T-helper 2 cell (primary cell): ENCODE measurements at places on chromosomes 16 and 17.

- no peak for DNase-seq
These were observed 12.8 kb downstream of the KIF18B start for GRCh38 chr17:44934745-44935105.

GRCh38 chr16:76946879-76947278 is 244.1 kb upstream of the MON1B start:
- DNase-seq, result no peak

DNA sequence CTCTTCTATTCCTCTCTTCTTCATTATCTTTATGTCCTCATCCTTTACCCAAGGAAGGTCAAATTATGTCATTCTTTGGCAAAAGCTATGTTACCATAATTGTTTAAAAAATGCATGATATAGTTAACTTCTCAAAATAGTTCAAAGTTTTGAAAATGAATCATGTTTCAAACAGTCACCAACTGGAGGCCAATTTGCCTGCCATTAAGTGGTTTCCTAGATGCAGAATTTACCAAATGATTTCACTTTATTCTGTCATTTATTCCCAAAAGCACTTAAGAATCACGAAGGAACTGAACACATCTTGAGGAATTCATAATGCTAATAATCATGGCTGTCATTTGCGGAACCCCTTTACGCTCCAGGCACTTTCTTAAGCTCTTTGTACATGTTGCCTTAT is 190.9 kb upstream of the CDH11 start:
- no peak for DNase-seq

DNA sequence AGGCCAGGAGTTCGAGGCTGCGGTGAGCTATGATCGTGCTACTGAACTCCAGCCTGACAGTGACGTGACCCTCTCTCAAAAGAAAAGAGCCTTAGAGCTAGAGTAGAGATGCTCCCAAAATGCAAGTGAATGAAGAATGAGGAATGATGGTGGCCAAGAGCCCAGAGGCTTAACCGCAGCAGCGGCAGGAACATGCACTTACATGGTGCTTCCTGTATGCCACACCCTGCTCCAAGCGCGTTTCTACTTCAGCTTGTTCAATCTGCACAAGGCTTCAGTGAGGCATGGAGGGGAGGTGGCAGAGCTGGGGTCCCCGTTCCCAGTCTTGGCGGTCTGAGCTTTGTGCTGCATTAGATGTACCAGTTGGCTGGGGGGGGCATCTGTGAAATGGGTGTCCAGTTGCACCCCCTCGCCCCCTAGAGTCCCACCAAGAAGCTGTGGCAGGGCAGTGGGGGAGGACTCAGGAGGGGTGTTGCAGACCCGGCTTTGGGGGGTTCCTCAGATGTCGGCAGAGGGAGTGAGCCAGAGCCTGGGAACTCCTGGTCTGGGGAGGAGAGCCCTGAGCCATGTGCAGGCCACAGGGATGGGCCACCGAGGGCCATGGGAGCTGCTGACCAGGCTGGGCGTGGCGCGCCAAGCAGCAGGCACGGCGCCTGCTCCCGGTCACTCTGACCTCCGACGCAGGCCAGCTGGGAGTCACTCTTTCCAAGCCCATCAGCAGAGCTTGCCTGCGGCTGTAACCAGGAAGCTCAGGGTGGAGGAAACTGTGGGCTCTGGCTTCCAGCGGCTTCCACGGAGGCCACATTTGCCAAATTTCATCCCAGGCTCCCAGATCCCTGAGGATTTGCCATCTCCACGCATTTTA is 260.1 kb downstream of the PARN start:
- no peak for DNase-seq

- no peak for DNase-seq
These were observed 2.8 kb downstream of the UBTF start for GRCh38 chr17:44216694-44217093.

GRCh38 chr17:79202480-79202879 is 127.9 kb downstream of the ENGASE start:
- DNase-seq, result no peak

GRCh38 chr16:86428729-86429517 is 81.4 kb upstream of the FOXF1 start:
- no peak for DNase-seq

GRCh38 chr16:58502217-58502921 is 2.4 kb downstream of the NDRG4 start:
- no peak for DNase-seq

DNA sequence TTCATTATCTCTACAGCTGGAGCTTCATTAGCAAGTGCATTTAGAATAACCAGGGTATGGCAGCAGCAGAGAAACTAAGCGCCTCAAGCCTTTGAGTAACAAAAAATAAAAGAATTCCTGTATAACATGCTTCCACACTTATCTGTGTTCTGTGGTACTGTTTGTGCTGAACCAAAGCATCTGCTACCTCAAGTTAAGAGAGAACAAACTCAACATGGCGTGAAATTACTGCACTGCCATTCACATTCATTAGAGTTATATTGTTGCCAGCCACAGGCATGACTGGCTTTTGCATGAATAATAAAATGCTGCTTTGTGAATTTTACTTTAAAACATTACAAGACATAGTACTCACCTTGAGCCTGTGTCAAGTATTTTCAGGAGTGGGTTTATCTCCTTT is 76.6 kb downstream of the NLK start:
- DNase-seq, result no peak

GRCh38 chr17:43880420-43880991 is 26.8 kb downstream of the MPP2 start:
- DNase-seq, result peak; percentile 31

GRCh38 chr16:27678955-27679354 is 129.0 kb downstream of the KATNIP start:
- no peak for DNase-seq

DNA sequence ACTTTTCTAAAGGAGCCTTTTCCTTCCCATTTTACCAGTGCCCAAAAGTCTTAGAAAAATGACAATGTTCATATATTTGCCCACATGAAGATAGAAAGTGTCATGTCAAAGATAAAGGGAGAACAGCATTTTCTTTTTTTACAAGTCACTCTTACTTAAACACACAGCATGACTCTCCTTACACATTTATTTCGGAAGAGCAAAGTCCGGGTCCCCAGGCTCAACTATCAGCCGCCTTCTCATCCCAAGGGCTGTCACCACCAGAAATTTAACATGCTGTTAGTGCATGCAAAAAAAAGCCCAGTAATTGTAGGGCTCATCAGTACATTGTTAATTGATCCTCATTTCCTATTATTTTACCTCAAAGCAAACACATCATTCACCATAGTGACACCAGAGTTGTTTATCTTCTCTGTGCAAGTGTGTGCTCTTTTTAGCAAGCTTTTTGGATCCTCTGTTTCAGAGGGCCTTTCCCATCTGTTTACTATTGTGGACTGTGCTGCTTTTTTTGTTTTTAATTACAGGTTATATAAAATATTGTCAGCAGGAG is 560.3 kb downstream of the WWOX start:
- DNase-seq, result no peak

DNA sequence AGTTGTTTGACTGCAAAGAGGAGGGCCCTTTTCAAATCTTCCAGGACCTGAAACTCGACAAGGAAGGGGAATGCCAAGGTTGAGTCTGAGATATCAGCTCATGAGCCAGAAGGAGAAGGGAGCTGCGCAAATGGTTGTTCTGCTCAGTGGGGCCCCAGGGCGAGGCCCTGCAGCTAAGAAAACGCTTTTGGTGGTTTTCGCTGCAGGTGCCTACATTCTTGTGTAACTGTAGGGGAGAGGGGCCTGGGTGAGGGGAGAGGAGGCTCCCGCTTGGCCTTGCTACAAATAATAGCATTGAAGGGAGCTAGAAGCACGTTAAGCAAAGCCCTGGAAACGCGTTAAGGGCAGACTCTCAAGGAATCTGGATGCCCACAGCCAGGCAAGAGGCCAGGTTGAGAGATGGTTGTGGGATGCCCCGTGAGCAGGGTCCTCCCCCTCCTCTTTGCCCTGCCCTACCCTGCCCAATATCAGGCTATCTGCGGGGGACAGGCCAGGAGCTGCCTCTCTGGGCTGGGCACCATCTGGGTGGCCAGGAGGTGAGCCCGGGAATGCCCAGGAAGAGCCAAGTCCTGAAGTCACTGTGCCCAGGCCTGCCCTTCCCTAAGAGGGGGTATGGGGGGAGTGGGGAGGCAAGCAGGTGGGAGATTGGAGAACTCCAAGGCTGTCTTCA is 21.9 kb downstream of the GPR142 start:
- DNase-seq, result no peak

GRCh38 chr17:19364699-19365498 is 2.4 kb upstream of the B9D1 start:
- DNase-seq, result no peak

GRCh38 chr17:7081341-7082062 is 1.5 kb upstream of the CLEC10A start:
- no peak for DNase-seq

- DNase-seq, result no peak
These were observed 3.0 kb upstream of the NRN1L start for GRCh38 chr16:67881621-67882161.

GRCh38 chr17:20235747-20236146 is 226.6 kb downstream of the SPECC1 start:
- DNase-seq, result no peak

DNA sequence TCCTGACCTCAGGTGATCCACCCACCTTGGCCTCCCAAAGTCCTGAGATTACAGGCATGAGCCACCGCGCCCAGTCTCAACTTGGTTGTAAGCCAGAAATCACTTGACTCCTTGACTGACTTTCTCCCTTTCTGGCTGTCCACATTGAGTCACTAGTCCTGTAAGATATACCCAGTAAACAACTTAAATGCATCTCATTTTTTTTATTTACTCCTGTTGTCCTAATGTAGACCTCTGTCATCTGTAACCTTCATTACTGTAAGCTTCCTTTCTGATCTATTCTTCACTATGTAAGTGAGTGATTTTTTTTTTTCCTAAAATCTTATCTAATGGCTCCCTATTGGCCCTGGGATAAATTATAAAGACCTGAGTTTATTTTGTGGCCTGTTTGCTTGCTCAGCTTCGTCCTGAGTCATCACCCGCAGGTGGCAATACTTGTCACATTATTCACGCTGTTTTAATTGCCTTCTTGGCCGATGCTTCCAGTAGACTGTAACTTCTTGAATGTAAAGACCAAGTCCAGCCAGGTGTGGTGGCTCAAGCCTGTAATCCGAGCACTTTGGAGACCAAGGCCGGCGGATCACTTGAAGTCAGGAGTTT is 41.0 kb downstream of the PAFAH1B1 start:
- no peak for DNase-seq
